Iris pigment epithelial cell (primary cell): ENCODE measurements at places on chromosomes 7 and 10.
A peak's percentile ranks its signal among the peaks of the same experiment; 100 is the strongest.

- peak; percentile 39 for DNase-seq
These were observed 59.1 kb downstream of the ANKRD26 start for GRCh38 chr10:27041196-27041595.

DNA sequence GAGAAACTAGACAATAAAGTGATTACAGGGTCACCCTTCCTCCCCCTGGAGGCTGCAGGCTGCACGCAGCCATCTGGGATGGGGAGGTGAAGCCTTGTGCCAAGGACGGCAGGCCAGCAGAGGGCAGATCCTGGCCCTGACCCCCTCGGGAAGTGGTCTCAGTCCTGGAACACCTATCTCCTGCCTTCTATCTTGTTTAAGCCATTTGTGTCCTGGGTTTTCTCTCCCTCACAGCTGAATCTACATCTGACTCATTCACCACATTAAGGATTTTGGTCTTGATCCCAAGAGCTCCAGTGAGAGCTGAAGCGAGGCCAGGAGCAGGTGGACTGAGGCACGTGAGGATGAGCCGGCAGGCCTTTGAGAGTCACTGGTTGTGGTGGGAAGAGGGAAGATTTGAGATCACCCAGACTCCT is 16.4 kb upstream of the PARP12 start:
- DNase-seq, result peak; percentile 49

DNA sequence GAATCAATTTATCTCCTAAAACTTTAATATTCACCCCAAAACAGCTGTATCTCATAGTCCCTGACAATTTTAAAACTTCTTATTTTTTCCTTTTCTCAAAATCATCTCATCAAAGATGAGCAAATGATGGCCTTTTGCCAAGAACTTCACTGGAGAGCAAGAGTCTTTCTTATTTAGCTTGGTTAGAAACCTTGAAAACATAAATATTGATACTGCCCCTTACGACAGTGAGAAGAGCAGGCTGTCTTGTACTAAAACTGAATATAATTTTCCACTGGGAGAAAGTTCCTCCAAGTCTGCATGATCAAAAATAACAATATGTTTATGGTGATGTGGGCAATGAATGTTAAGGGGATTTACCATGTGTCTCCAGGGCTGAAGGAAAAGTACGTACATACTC is 109.0 kb downstream of the COL28A1 start:
- no peak for DNase-seq

GRCh38 chr7:137798073-137798763 is 48.6 kb downstream of the DGKI start:
- no peak for DNase-seq

- DNase-seq, result no peak
These were observed 18.5 kb upstream of the ANTXRL start for GRCh38 chr10:46268076-46268881.

DNA sequence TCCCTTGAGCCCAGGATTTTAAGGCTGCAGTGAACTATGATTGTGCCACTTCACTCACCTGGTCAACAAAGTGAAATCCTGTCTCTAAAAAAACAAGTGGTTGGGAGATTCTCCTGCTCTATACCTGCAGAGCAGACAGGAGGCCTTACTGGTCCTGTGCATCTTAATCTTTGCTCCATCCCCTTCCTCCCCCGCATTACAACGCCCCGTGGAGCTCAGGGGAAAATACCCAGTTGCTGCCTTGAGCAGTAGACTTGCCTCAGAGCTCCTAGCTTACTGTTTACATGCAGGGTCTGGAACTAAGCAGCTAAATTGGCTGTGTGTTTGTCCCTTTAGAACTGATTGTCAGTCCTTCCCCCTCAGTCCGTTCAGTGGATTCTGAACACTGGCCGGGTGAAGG is 123.8 kb upstream of the KMT2E start:
- DNase-seq, result no peak

DNA sequence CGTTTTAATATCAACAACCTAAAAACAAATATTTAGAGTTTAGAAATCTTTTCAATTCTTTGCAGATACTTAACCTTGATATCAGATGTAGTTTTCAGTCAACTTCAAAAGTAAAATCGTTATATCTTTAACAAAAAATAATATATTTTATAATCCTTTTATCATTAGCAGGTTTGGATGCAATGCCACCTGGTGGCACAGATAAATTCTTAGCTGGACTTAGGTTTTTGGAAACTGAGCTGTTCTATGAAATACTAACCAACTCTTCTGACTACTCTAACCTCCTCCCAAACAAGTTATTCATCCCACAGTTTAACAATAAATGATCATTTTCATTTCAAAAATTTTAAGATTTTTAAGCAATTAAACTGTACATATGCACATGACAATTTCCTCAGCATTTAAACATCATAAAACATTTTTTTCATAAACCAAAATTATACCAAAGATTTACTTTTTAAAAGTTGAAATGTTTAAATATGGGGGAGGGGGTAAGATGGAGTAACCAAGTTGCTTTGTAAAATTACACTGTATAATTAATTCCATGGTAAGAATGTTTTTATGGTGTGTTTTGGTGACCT is 56.9 kb downstream of the HIBADH start:
- peak; percentile 54 for DNase-seq

DNA sequence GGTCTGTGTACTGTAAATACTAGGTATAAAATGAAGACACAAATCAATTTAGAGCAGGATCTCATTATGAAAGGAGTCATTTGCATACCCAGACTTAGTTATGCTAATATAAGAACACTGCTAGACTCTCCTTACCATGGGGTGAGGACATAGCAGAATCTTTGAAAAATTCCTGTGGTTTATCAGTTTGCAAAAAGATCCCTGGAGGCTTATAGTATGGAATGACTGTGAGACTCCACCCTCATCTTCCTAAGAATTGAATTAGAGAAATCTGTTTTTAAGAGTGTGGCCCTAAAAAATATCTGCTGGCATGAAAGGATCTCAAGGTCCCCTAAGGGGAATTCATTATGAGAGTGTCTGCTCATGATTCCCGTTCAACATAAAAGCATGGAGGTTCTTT is 63.2 kb downstream of the WNT2 start:
- DNase-seq, result peak; percentile 69

DNA sequence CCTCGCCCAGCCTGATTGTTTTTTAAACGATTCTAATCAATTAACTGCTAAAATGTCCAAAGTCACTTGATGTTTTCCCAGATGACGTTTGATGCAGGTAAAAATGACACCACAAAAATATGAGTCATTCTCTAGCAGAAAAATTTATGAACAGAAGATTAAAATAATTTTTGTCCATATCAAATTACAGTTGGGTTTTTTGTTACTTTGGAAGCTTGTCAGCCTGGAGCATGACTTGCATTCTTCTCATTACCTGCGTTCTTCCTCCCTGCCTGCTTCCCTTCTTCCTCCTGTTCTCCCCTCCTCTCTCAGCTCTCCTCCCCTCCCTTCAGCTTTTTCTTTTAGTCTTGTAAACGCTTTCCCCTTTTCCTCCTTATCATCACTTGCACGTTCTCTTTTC is 18.7 kb downstream of the IL15RA start:
- DNase-seq, result peak; percentile 47

GRCh38 chr10:88986549-88987242 is 3.9 kb upstream of the FAS start:
- DNase-seq, result no peak

DNA sequence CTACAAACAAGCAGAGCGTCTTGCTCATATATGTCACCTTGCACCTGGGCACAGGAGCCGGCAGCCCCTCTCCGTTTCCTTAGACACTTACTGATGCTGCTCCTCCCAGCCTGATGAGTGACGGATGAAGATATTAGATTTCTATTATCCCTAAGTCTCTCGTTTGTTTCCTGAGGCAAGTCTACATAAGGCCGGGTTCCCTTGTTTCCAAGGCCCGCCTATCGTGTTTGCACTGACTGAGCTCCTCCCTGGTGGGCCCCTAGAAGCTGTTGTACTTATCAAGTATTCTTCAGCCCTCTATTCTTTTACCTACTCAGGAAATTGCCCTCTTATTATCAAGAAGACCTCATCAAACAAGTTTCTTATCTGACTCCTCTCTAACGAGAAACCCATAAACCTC is 18.5 kb downstream of the SH3PXD2A start:
- no peak for DNase-seq

GRCh38 chr7:27697861-27698430 is 35.3 kb upstream of the HIBADH start:
- DNase-seq, result peak; percentile 50

DNA sequence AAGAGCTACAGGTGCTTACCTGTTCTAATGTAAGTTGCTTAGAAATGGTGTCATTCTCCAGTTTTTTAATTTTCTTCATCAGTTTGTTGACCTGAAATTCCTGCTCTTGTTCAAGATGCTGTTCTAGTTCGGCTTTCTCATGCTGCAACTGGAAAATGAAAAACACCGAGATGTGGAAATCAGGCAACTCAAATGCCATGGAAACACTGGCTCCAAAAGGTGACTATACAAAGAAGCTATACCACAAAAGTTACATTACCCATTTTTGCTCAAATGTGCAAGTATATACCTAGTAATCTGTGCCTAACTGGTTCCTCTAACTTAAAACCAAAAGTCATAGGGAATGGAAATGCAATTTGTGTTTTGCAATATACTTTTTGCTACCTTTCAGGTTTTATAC is 73.8 kb downstream of the CCDC6 start:
- no peak for DNase-seq

DNA sequence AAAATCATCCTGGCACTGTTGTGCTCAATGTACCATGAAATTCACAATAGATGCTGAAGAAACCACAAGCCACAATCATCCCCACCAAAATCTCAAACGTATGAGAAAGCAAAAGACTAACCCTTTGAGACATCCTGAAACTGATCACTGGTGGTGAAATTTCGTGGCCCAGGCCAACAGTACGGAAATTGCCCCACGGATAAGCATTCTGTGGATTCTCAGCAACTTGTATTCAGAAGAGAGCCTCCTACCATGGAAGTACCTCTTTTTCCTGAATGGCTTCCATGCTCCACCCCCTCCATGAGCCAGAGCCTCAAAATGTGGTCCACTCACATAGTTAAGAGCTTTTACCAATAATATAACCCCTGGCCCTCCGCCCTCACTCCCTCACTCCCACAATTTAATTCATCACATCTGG is 163.9 kb upstream of the AUTS2 start:
- DNase-seq, result peak; percentile 29

- DNase-seq, result peak; percentile 72
These were observed 196.0 kb upstream of the TMEM72 start for GRCh38 chr10:44715136-44715535.
